NCI-H1092 (cell line): ENCODE measurements at places on chromosomes 13 and 19.

- no peak for DNase-seq
Measured at GRCh38 chr13:106610486-106610885, 42.5 kb upstream of the ARGLU1 start.

DNA sequence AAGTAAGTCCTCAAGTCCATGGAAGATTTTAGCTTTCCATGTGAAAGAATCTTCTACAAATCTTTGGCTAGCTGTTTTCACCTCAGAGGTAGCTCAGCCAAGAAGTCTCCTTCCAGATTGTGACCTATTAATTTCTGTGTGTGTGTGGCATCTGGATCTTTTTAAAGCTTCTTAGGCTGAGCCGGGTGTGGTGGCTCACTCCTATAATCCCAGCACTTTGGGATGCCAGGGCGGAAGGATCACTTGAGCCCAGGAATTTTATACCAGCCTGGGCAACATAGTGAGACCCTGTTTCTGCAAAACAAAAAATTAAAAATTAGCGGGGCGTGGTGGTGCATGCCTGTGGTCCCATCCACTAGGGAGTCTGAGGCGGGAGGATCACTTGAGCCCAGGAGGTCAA lies 13.4 kb upstream of the SLC44A2 start:
- DNase-seq: no peak

DNA sequence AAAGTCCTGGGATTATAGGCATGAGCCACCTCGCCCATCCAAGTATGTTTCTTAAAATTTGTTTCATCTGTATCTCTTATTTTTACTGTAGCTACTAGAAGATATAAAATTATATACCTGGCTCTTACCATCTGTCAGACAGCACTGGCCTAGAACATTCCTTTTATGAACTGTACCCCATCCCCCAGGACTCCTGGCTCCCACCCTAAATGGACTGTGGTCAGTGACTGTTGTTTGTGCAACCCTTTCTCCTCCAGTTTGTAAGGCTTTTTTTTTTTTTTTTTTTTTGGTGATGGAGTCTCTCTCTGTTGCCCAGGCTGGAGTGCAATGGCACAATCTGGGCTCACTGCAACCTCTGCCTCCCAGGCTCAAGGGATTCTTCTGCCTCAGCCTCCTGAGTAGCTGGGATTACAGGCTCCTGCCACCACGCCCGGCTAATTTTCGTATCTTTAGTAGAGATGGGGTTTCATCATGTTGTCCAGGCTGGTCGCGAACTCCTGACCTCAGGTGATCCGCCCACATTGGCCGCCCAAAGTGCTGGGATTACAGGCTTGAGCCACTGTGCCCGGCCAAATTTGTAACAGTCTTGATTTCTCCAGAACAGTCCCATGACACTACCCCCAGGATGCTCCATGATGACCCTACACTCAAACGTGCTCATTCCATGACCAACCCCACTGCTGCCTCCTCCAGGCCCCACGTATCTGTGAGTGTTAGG lies 2.5 kb downstream of the NDUFA3 start:
- no peak for DNase-seq

GRCh38 chr19:1103132-1103707 lies 574 bp upstream of the GPX4 start:
- DNase-seq: no peak

DNA sequence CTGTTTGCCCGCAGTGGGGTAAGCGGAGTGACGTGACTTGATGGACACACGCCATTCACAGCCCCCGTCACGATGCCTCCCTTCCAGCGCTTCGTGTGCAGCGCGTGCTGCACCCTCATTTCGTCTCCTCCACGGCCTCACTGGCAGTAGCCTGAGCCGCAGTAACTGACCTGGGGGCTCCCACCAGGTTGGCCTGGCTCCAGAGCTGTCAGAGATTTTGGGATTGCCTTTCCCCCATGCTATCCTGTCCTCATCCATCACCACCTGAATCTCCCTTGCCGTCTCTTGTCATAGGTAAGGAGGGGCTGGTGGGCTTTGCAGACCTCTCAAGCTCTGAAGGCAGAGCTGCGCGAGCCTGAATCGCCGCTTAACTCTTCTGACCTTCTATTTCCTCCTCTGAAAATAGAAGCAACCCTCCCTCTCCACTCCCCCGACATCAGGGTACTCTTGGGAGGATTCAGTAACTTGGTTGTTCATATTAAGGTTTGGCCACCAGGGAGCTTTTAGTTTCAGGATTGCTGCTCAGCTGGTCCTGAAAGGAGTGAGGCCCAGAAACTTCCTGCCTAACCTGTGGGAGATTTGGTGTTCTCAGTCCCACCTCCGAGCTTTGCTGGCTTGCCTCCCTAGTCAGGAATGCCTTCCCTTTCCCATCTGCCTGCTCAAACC lies 27.9 kb downstream of the SIGLEC5 start:
- no peak for DNase-seq

DNA sequence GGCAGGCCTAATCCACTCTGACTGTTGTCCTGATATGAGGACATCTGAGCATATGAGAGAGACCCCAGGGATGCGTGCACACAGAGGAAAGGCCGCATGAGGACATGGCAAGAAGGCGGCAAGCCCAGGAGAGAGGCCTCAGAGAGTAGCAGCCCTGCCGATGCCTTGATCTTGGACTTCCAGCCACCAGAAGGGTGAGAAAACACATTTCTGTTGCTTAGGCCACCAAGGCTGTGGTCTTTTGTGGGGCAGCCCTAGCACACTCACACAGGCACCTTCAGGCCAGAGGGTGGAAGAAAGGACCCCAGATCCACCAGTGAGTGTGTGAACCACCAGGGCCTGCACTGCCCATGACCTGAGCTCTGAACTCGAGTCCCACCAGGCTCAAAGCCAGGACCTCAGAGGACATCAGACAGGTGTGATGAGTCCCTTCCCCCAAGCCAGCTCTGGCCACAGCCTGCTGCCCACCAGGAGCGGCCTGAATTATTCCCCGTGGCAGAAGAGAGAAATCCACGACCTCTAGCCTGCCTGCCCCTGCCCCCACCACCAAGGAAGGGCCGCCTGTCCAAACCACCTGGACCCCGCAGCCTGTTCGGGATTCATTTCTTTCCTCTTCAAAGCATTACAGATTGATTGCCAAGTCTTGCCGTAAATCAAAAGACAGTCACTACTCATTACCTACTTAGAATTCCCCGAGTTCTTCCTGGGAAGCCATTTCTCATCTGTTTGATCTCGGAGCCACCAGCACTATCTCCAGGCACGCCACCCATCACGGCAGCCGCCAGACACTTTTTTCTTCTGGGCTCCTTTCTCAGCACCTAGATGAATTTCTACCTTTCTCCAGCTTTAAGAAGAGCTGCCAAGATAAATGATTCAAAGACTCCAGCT lies 72.2 kb downstream of the CEBPG start:
- no peak for DNase-seq

DNA sequence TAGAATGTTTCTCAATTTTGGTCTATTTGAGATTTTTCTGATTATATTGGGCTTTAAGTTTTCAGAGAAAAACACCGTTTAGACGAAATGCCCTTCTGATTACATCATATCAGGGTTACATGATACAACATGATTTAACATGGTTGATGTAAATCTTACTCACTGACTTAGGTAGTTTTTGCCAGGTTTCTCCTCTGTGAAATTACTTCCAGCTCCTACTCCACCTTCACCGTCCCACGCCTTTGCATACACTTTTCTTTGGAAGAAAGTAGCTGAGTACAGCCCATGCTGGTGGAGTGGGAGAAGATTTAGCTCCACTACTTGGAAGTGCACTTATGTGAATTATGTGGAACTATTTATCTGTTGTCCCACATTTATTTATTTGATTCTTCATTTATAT lies 433.2 kb upstream of the KLHL1 start:
- no peak for DNase-seq

DNA sequence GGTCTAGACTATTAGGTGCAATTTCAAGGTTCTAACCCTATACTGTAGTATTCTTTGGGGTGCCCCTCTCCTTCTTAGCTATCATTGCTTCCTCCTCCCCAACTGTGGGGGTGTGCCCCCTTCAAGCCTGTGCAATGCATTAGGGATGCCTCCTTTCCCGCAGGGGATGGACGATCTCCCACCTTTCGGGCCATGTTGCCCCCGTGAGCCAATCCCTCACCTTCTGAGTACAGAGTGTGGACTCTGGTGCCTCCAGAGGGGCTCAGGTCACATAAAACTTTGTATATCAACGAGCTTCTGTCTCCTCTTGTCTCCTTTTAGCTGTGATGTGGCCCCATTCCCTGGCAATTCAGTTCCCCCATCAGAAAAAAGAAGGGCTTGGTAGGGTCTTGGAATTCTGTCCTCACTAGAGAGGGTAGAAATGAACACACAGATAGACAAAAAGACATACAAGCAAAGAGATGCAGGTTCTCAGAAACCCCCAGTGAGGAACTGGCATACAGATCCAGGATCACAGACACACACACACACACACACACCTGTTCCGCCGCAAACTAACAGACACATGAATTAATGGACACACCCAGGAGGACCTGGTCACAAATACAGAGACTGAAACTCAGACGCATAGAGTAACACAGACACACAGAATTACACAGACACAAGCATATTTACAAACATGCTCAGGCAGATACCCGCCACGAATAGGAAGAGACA lies 2.5 kb upstream of the HNRNPUL1 start:
- DNase-seq: no peak

GRCh38 chr13:107817647-107818287 lies 397.6 kb downstream of the LIG4 start:
- DNase-seq: no peak

DNA sequence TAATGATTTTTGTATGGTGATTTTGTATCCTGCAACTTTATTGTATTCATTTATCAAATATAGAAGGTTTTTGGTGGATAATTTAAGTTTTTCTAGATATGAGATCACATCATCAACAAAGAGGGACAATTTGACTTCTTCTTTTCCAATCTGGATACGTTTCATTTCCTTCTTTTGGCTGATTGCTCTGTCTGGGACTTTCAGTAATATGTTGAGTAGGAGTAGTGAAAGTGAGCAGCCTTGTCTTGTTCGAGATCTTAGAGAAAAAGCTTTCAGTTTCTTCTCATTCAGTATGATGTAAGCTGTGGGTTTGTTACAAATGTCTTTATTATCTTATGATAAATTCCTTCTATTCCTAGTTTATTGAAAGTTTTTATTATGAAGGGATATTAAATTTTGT lies 352.0 kb upstream of the DACH1 start:
- no peak for DNase-seq

GRCh38 chr13:102317593-102317992 lies 84.3 kb downstream of the FGF14 start:
- DNase-seq: no peak

- no peak for DNase-seq
Measured at GRCh38 chr19:16368385-16369305, 44.0 kb downstream of the KLF2 start.

DNA sequence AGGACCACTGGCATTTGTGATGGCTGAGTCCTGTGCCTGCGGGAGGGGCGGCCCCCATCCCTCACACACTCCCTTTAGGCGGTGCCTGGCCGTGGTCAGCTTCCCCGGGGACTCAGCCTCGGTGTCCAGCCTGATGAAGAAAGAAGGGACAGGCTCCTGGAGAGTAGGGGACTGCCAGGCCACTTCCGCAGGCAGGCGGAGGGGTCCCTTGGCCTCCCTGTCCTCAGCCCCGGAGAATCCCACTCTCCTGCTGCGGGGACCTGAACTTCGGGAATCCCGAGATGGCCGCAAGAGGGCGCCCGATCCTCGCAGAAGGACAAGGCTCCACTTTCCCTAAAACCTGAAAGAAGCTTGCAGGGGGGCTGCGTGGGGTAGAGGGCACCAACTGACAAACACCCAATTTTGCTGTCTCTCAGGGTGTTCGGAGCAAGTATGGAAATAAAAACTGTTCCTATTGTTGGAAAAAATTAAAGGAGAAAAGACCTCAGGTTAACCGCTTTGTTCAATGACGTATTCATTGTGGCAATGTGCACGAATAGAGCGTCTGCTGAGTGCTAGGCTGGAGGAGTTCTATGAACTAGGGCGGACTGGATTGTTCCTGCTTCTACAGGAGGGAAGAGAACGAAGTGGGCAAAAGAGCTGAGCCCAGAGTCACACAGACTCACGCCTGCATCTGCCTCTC lies 297.3 kb downstream of the ZNF536 start:
- no peak for DNase-seq

- DNase-seq: no peak
Measured at GRCh38 chr13:38697628-38698333, 10.9 kb downstream of the FREM2 start.

- DNase-seq: no peak
Measured at GRCh38 chr13:52811841-52812240, 36.6 kb downstream of the PCDH8 start.

DNA sequence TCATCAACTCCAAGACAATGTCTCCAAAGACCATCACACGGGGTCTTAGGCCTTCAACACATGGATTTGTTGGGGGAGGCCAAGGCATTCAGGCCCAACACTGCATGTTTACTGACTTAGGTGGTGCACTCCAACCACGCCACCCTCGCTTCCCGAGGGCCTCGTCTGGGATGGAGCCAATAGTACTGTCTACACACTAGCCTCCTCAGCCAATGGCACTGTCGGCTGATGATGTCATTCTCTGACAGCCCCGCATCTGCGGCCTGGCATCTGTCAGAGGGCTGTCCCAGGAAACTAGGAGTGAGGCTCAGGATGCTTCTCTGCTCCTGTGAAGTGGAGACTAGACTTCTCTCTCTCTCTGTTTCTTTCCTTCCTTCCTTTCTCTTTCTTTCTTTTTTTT lies 96.6 kb downstream of the TEX26 start:
- DNase-seq: no peak

DNA sequence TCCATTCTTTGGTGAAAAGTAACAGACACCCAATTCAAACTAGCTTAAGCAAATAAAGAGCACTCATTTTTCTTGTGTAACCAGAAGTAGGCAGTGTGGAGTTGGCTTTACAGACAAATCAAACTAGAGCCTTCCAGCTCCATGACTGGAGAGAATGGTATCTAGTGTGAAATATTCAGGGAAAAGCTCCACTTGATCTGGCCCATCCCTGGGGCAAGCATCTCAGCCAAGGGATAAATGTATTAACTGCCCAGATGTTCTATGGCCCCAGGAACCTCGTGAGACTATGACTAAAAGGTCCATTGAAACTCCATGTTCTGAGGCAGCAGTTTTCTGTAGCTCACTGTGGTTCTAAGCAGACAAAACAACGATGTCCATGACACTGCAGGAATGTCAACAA lies 49.9 kb downstream of the TBC1D4 start:
- no peak for DNase-seq

- DNase-seq: no peak
Measured at GRCh38 chr13:84925443-84925842, 873.8 kb downstream of the SLITRK6 start.

DNA sequence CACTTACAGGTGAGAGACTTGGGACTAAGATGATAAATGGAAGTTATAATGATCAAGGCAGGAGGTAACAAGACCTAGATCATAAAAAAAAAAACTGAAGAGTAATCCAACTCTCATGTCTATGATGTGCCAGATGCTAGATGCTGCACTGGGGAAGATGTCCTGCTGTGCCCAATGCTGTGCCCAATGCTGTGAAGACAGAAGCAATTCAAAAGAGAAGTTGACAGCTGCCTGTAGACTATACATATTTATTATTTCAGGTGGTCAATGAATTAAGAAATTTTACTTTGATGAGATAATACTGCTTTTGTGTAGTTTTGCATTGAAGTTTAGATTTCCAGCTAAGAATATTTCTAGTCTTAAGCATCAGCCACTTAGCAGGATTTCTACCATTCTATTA lies 21.5 kb downstream of the VWA8 start:
- DNase-seq: no peak
